ENCODE measurements at places on chromosomes 2 and 18.

GRCh38 chr2:96090196-96090926 lies 26.0 kb downstream of the ADRA2B start:
- DNase-seq: no peak

DNA sequence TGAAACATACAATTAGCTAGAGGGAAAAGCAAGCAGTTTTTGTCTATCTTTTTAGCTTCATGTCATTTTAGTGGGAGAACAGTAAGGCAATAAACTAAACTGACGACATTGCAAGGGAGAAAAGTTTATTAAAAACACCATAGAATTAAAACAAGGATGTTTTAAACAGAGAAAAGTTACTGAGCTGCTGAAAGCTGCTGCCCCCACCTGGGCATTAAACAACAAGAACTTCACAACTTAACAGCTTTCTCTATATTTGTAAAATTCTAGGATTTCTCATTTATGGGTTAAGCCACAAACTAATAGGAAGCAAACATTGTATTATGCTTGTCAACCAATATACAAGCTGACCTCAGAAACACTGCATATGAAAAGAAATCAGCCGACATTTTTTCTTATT lies 289.2 kb downstream of the ERBB4 start:
- DNase-seq: no peak

DNA sequence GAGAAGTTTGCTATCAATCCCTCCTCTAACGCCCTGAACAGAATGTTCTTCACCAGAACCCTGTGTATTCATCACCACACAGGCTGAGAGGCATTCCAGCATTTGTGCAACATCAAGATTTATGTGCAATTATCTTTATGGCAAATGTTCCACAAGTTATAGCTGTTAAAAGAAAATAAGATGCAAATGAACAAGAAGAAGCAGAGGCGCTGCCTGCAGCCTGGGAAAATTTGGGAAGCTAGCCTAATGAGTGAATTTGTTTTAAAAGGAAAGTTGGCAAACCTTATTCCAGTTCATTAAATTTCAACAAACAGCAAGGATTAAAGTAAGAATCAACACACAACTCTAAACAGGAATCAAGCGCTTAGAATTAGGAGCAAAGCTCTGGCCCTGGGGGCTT lies 5.3 kb downstream of the TPO start:
- DNase-seq: no peak

GRCh38 chr2:54986264-54986663 lies 64.0 kb downstream of the RTN4 start:
- no peak for DNase-seq

DNA sequence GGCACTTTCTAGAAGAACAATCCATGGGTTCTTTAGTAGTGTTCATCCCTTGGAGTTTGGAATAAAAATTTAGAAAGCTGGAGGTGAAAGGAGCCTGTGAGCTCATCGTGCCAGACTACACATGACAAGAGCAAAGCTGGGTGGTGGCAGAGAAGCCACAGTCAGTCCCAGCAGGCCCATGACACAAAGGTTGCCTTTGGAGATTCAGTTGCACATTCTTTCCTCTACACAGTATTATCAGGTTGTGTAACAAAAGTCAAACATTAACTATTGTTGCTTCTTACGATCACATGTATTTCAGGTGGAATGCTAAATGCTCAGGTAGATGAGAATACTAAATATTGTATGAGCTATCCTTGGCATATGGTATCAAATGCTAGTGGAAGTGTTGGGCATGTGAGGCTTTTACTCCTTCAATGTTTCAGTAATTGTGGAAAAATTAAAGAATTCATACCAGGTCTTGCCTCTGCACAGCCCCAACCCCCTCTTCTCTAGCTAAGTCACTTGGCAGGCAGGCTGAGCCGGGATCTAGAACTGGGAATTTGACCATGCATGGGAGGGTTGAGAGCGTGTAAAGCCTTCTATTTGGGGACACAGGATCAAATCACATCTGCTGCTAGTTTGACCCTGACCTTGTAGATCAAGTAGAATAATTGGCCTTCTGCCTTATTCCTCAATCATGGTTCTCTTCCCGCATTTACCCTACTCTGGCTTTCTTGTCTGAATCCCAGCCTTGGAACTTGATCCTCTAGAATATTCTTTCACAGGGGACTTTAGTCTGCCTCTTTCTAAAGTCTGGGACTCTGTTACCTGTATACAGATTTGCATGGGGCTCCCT lies 230.9 kb downstream of the GCA start:
- DNase-seq: no peak

- DNase-seq: no peak
Observed at GRCh38 chr2:241801611-241802420, 7.2 kb upstream of the NEU4 start.

DNA sequence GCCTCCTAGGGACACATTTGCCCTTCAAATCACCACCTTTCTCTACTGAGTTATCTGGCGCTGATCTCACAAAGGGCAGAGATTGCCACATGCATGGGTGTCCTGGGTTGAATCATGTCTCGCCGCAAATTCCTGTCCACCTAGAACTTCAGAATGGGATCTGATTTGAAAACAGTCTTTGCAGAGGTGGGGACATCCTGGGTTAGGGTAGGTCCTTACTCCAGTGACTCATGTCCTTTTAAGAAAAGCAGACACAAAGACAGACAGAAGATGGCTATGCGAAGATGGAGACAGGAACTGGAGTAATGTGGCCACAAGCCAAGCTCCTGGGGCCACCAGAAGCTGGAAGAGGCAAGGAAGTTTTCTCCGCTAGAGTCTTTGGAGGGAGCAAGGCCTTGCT lies 197.4 kb upstream of the SMIM21 start:
- DNase-seq: no peak

DNA sequence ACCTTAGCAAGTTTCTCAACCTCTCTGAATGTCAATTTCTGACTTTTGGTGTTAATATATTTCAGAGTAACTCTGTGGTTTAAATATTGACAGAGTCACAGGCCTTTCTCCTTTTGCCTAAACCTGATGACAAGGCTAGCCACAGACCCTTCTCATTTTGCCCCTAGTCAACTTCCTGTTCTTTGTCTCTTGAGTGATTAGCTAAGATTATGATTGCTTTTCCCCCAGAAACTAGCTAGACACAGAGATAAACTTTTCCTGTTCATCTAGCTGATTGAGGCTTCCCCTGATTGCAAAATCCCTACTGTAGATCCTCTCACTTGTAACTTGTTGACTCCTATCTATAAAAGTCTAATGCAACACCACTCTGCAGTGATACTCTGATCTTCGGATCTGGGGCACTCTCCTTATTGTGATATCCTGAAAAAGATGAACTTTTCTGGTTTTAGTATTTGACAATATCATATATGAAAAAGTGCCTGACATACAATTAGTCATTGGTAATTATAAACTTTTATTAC lies 241.4 kb downstream of the ZNF385B start:
- no peak for DNase-seq

DNA sequence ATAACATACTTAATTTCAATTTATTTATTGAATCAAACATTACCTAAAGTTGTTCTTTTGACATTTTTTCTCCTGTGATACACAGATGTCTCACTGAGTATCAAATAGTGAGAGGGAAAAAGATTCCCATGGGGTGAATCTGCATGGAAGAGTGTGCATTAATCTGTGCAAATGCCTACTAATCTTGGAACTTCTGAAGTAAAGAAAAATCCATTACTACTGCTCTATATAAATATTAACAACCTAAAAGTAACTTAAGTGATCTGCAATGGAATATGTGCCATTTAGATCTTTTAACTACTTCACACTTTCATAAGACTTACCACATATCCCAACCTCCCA lies 125.5 kb downstream of the PLCL1 start:
- no peak for DNase-seq

- DNase-seq: no peak
Observed at GRCh38 chr18:79455261-79455660, 59.5 kb downstream of the NFATC1 start.

DNA sequence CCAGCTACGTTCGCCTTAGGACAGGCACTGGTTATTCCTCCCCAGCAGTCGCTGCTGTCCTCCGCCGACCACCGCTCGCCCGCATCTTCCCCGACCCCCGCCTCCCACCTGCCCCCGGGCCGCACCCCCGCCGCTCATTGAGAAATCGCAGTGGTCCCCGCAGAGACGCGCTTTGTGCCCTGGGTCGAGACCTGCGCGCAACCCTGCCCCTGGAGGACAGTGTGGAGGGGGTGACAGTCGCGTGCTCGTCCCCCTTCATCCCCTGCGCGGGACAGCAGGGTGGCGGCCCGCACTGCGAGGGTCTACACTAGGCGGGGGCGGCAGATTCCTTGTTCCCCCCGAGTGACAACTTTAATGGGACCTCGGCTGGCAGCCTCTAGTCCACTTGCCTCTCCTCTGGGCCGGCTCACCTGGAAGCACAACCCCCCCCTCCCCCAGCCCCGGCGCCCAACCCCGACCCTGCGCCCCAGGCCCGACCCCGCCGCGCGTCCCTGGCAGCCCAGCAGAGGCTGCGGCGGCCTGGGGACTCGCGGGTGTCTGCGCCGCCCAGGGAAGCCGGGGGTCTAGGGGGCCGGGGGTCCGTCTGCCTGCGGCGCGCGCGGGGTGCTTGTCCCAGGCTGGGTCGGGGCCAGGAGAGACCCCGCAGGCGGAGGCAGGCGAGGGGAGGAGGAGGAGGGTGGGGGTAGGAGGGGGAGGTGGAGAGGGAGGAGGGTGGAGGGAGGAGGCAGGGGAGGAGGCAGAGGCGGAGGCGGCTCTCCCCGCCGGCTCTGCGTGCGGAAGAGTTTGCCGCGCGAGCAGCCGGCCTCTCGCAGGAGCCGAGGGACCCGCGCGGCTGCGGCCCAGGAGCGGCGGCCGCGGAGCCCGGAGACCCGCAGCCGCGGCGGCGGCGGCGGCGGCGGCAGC lies at the start of gene NPAS2:
TSS of gene NPAS2 (plus strand) at position 770 of the 903 bp plus-strand sequence. CDS start 84,616 bp downstream, outside the sequence.
- no peak for DNase-seq
